Posterior vena cava (tissue), 2 donors: ENCODE measurements at places on chromosomes 4 and X. TPM values are rescaled to one million over a fixed set of nuclear protein-coding genes. Genes with fewer than 3 reads are reported as not detected.
A peak's percentile ranks its signal among the peaks of the same experiment; 100 is the strongest.

KLHL8 gene
- 15.5 TPM for total RNA-seq

GRCh38 chr4:133320576-133321170, 171.6 kb downstream of the PCDH10 start:
- DNase-seq, result no peak

DNA sequence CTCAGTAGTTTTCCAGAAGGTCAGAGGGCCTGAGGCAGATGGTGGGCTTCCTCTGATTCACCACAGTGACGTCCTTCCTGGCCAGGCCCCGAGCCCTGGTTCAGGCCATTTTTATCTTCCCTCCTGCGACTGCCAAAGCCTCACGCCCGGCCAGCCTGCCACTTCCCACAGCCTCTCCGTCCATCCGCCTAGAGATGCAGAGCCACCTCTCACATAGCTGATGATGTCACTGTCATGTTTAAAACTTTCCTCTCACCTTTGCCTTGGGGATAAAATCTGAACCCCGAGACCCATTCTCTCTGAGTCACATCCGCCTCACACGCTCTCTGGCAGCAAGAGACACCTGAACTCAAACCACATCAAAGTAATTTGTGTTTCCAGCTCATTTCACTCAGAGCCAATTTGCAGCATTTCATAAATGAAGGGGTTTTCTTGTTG, 175.3 kb downstream of the QDPR start:
- peak; percentile 83 for DNase-seq

GRCh38 chr4:129972257-129972656, 876.3 kb downstream of the C4orf33 start:
- DNase-seq, result no peak

- DNase-seq, result peak; percentile 71
These were observed 855 bp upstream of the DHRSX start for GRCh38 chrX:2501559-2502102.

FGB gene
- 1.5 TPM for total RNA-seq

PRRG1 gene
- total RNA-seq, result 9.3 TPM

PKD2 gene
- total RNA-seq, result 58.1 TPM

HTR2C gene
- not detected for total RNA-seq

CXCL9 gene
- total RNA-seq, result 0.56 TPM

DNA sequence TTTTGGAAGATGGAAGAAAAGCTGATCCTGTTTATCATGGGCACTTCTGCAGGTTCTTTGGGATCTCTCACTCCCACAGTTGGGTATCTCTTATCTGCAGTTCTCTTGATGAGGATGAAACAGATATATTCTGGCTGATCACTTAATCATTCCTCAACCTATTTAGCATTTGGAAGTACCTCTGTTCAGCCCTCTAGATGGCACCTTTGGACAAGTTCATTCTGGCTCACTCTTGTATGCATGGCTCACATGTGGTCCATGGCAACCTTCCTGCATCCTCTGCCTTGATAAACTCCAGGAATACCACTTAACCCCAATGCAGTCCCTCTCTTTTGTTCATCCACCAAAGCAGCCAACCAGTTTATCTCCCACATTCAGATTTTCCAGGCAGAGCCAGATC, 74.2 kb downstream of the SMARCA5 start:
- DNase-seq, result no peak

DNA sequence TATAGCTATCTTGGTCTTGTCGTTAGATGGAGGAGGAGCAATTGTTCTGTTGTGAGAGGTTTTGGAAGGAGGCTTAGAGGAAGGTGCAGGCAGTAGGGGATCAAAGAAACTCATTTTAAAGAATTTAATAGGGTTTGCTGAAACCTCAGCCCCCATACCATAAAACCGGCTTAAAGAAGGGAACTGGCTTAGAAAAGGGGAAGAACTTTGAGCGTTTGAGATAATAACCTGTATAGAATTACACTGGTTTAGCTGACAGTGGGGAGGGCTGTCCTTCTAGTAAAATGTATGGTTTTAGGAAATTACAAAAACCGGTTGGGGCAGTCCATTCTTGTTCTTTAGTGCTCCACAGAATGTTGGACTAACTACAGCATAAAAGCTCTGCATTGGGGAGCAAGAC, 128.1 kb downstream of the KDM6A start:
- no peak for DNase-seq

ERAS gene
- total RNA-seq, result not detected

DNA sequence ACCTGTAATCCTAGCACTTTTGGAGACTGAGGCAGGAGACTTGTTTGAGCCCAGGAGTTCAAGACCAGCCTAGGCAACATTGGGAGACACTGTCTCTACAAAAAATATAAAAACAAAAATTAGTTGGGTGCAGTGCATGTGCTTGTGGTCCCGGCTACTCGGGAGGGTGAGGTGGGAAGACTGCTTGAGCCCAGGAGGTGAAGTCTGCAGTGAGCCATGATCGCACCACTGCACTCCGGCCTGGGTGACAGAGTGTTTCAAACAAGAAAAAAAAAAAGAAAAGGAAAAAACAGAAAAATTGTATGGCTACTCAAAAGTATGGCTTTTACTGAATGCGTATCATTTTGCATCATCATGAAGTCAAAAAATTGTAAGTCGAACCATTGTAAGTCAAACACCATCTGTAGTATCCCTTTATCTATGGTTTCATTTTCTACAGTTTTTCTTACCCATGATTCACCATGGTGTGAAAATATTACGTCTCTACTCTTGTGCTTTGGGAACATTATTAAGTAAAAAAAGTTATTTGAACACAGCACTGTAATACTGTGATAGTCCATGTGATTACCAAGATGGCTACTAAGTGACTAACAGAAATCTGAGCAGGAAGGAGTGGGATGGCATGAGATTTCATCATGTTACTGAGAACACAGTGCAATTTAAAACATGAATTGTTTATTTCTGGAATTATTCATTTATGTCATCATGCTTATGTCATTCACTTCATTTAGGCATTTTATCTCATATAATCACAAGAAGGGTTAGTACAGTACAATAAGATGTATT, 26.5 kb upstream of the MANBA start:
- no peak for DNase-seq

- DNase-seq, result no peak
These were observed 107.6 kb downstream of the QRFPR start for GRCh38 chr4:121273191-121273590.

GRCh38 chr4:81808011-81808672, 336.4 kb upstream of the RASGEF1B start:
- no peak for DNase-seq

GRCh38 chr4:5114950-5115349, 63.7 kb downstream of the STK32B start:
- DNase-seq, result no peak
